ENCODE measurements at places on chromosomes 6 and 20. TPM values are rescaled to one million over a fixed set of nuclear protein-coding genes. Genes with fewer than 3 reads are reported as not detected.
A peak's percentile ranks its signal among the peaks of the same experiment; 100 is the strongest.

DNA sequence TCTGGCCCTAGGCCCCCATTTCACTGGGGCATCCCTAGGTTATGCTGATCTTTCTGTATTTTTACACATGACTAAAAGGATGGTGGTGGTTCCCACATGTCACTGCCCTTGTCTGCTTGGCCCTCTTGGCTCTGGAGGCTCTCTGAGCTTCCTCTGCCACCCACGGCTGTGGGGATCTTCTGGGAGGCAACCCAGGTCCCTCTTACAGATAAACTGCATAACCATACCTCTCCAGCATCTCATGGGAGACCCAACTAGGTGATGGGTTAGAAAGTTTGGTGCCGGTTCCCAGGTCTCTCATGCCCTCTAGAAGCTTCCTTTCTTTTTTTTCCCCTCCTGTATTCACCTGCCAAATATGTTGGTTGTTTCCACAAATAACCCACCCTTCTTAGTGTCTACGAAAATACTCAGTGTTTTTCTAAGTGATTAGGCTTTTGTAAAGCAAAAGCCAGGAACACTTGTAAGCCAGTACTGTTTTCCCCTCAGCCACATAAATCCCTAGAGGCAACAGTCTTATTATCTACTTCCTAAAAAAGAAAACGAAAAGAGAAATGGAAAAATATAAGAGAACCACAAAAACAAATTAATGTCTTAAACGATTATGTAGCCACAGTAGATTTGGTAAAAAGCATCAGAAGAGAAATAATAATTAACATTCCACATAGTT lies 71.7 kb upstream of the SMLR1 start:
- no peak for DNase-seq

- DNase-seq: no peak
Observed at GRCh38 chr6:74733830-74734620, 471.8 kb downstream of the COL12A1 start.

DNA sequence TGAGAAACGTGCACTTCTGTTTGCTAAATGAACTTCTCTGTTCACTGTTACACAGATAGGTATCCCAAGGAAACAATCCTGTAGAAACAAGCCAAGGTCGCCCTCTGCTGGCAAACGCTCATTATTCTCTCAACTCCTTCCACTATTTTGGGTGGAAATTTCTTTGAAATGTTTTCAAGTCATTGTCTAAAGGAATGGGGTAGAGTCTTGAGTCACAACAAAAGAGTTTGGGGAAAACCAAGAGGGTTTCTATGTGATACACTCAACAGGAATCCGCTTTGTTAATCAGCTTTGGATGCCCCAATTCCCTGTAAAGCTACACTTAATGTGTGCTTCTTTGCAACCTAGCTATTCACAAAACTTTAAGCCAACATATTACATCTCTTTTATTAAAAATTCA lies 4.6 kb upstream of the RAE1 start:
- peak; percentile 90 for DNase-seq

DNA sequence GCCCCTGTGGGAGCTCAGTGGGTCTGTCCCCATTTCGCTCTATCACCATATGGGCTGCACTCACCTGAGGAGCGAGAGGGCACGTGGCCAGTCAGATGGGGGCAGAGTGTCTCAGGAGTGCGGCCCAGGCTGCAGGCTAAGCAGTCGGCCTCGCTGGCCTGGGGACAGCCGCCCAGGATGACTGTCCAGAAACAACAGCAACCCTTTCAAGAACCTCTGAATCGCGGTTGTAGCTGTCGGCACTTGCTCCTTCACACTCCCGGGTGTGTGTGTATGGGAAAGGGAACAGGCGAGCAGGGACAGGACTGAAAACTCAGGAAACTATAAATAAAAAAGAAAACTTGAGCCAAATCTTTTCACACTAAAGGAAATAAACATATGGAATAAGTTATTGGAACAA lies 63.1 kb downstream of the TFAP2A start:
- no peak for DNase-seq

Gene KIAA1755
- 17.0 TPM for total RNA-seq

GRCh38 chr6:41547799-41548097 lies 1.6 kb downstream of the FOXP4 start:
- no peak for DNase-seq

DNA sequence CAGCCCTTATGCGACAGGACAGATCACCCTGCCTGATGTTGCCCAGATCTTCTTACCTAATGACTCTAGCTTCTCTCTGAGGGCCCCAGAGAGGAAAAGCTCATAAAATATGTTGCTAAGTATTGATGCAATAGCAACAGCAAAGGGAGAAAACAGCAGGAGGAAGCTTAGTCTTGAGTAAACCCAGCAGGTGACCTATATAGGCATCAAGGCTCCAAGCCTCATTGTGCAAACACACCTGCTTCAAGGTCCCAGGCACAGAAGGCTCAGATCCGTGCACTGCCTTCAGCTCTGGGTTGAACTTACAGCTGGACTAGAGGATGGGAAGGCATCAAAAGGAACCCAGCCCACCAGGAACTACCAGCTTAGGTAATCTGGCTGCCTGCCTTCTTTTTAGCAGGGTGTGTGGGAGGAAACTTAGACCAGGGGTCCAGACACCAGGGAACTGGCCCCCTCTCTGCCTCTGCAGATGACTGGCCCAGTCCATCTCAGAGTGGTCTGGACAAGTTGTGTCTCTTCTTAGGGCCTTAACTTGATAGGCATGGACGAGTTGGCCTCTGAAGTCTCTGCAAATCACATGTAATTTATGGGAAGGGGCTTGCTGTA lies 34.4 kb downstream of the TGM3 start:
- DNase-seq: no peak

Gene HLA-DMA
- total RNA-seq: 26.6 TPM

Gene OPRL1
- total RNA-seq: 0.91 TPM

Gene BPIFB2
- not detected for total RNA-seq

DNA sequence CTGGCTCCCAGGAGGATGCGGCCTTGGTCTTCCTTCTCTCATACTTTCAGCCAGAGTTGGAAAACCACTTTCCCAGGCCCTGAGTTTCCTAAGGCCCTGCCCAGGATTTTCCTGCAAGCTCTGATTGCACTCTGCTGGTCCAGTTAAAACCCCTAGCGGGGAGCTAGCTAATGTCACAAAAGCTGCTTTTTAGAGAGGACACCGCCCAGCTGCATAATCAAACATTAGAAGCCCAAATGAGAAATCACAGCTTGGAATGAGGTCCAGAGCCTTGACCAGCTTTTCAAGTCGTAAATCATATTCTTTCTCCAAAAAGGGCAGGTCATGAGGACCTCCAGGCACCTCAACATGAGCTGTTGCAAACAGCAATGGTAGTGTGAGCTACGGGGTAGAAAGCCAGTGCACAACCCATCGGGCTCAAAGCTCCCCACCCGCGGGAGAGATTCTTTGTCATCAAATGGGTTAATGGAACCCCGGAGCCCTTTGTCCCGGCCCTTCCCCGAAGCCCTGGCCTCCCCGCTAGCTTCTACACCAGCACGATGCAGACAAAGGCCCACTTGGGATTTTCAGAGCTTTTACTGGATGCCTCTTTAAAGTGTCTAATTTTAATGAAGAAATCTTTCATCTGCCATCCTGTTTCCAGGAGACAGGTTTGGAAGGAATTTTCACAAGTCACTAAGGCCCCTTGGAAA lies 134.0 kb downstream of the SCML4 start:
- no peak for DNase-seq

- DNase-seq: no peak
Observed at GRCh38 chr6:146090474-146090873, 61.6 kb downstream of the GRM1 start.
